Keratinocyte (primary cell): ENCODE measurements at places on chromosomes 1 and 21. TPM values are rescaled to one million over a fixed set of nuclear protein-coding genes. Genes with fewer than 3 reads are reported as not detected.

DNA sequence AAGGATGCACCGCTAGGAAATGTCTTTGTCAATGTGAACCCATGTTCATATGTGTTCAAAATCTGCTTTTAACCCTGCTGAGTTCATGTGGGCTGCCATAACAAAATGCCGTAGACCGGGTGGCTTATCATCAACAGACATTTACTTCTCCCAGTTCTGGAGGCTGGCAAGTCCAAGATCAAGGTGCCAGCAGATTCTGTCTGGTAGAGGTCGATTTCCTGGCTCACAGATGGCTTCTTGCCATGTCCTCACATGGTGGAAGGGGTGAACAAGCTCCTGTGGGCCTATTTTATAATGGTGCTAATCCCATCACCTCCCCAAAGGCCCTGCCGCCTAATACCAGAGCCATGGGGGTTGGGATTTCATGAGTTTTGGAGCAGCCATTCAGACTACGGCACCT is 4.6 kb upstream of the CDCP2 start:
- peaks cover 16% of the 10 kb centered on the region for H3K4me1 ChIP-seq
- H3K36me3 ChIP-seq, result no peaks in the 10 kb centered on the region
- no peak overlapping the region for H3K4me3 ChIP-seq
- no peak for DNase-seq
- no peak overlapping the region for H3K27ac ChIP-seq
- peaks cover 6% of the 10 kb centered on the region for H3K27me3 ChIP-seq

DNA sequence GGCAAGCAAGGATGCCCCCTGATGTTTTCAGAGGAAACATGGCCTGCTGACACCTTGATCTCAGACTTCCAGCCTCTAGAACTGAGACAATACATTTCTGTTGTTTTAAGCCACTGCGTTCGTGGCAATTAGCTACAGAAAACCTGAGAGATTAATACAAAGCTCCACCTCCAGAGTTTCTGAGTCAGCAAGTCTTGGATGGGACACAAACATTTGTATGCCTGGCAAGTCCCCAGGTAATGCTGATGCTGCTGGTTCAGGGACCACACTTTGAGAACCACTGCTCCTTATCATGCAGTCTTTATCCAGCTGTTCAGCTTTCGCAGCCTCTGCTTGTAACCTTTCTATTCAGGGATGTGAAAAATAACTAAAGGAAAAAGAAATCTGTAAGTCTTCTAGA is 565.7 kb upstream of the PLXNA2 start:
- H3K27me3 ChIP-seq, result no peaks in the 10 kb centered on the region
- no peak for DNase-seq
- no peaks in the 10 kb centered on the region for H3K36me3 ChIP-seq

DNA sequence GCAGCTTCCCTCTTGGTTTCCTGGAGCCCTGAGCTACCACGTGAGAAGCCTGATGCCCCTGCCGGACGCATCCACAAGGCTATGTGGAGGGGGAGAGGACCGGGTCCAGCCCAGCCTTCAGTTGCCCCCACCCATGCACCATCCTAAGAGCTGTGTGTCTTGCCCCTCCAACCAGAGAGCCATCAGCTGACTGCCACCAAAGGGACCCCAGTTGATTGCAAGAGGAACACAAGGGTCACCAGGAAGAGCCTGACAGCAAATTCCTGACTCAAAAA is 81.5 kb downstream of the GLIS1 start:
- no peak overlapping the region for H3K27ac ChIP-seq
- peaks cover 13% of the 10 kb centered on the region for H3K27me3 ChIP-seq
- H3K4me3 ChIP-seq, result no peak overlapping the region
- no peaks in the 10 kb centered on the region for H3K36me3 ChIP-seq
- H3K4me1 ChIP-seq, result no peaks in the 10 kb centered on the region

DNA sequence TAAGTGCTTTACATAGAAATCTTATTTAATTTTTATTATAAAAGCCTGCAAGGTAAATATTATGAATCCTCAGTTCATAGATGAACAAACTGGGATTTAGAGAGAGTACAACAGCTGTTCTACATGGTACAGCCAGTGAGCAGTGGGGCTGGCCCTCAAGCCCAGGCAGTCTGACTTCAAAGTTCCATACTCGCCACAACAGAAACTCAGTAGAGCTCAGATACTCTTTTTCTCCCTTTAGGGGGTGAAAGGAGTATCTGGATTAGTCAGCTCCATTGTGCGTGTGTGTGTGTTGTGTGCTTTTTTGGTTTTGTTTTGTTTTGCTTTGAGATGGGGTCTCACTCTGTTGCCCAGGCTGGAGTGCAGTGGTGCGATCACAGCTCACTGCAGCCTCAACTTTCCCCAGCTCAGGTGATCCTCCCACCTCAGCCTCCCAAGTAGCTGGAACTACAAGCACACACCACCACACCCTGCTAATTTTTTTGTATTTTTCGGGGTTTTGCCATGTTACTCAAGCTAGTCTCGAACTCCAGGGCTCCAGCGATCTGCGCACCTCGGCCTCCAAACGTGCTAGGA is 378.5 kb downstream of the SMYD3 start:
- H3K4me3 ChIP-seq, result no peak overlapping the region
- H3K27me3 ChIP-seq, result no peaks in the 10 kb centered on the region
- no peak for DNase-seq
- H3K4me1 ChIP-seq, result no peaks in the 10 kb centered on the region

- no peak overlapping the region for H3K4me3 ChIP-seq
- H3K4me1 ChIP-seq, result peaks cover 15% of the 10 kb centered on the region
- no peaks in the 10 kb centered on the region for H3K36me3 ChIP-seq
- H3K27ac ChIP-seq, result no peak overlapping the region
- DNase-seq, result no peak
Observed at GRCh38 chr1:94027721-94028515, 93.0 kb downstream of the ABCA4 start.

- DNase-seq, result no peak
- H3K27me3 ChIP-seq, result no peaks in the 10 kb centered on the region
- peak overlapping the region; percentile 88 for H3K27ac ChIP-seq
- no peaks in the 10 kb centered on the region for H3K36me3 ChIP-seq
- peak overlapping the region; percentile 93 for H3K4me3 ChIP-seq
Observed at GRCh38 chr1:72283307-72284083, 1.2 kb upstream of the NEGR1 start.

- H3K36me3 ChIP-seq, result no peaks in the 10 kb centered on the region
- H3K4me3 ChIP-seq, result peak overlapping the region; percentile 81
- no peak for DNase-seq
- H3K27me3 ChIP-seq, result no peaks in the 10 kb centered on the region
- peaks cover 12% of the 10 kb centered on the region for H3K4me1 ChIP-seq
Observed at GRCh38 chr1:45490121-45490625, 790 bp downstream of the TESK2 start.

DNA sequence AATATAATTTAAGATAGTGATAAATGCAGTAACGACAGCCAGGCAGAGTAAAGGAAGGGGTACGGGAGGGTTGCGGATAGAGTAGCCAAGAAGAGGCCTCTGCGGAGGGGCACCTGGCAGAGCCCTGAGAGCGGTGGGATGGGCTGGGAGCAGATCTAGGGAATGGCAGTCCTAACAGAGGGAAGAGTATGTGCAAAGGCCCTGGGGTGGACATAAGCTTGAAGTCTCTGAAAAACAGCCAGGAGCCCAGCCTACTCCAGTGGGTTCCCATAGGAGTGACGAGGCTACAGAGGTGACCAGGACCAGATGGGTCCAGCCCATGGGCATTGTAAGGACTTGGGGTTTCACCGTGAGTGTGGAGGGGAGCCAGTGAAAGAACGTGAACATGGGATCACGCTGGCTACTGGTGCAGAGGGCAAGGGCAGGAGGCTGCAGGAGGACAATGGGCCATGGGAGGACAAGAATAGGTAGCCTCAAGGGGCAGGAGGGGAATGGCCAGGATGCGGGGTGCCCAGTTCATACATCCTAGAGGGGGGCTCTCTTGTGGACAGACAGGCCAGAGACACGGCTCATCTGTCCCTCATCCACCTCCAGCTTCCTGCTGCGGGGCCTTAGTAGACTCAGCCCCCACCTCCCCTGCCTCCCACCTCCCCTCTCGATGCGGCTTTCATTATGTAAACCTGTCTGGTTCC is 185.7 kb upstream of the VAMP3 start:
- H3K4me1 ChIP-seq, result no peaks in the 10 kb centered on the region
- H3K4me3 ChIP-seq, result no peak overlapping the region
- DNase-seq, result no peak
- H3K27me3 ChIP-seq, result no peaks in the 10 kb centered on the region

DNA sequence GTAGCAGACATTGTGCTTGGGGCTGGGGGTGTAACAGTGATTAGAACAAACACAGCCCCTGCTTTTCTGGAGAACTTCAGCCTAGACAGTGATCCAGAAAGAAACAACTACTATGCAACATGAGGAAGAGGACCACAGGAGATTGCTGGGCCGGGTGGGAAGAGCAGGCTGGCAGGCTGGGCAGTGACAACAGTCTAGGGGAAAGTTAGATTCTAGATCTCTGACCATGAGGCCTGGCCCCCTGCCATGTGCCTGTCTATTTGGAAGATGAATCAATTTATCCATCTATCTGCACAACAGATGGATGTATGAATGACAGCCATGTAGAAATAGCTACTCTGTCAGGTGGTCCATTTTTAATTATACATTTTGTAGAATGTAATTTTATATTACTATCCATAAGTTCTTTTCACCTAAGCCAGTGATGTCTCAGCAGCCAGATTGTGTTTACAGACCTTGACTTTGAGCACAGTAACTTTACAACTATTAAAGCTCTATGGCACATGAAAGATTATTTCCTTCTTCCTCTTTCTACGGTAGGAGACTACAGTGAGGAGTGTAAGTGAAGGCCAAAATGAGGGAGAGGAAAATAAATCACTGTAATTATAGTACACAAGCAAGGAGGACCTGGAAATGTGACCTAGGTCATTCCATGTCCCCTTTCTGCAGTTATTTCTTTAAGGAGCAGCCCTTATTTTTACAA is 15.5 kb downstream of the CLIC6 start:
- DNase-seq, result no peak
- no peak overlapping the region for H3K27ac ChIP-seq
- H3K4me1 ChIP-seq, result no peaks in the 10 kb centered on the region
- no peak overlapping the region for H3K4me3 ChIP-seq

DNA sequence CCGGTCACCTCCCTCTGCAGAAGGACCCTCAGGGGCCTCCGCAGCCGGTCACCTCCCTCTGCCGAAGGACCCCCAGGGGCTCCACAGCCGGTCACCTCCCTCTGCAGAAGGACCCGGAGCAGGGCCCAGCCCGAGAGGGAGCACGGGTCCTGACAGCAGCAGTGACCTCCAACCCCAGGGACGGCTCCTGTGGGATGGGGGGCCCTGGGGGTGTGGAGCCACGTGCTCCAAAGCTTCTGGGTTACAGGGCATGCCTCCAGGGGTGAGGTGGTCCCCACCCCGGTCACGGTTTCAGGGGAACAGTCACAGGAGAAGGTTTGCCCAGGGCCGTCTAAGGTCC is 40.3 kb downstream of the SLC19A1 start:
- no peaks in the 10 kb centered on the region for H3K4me1 ChIP-seq
- H3K4me3 ChIP-seq, result no peak overlapping the region
- peaks cover 9% of the 10 kb centered on the region for H3K36me3 ChIP-seq

GRCh38 chr1:237791592-237791991 is 99.1 kb downstream of the ZP4 start:
- H3K36me3 ChIP-seq, result no peaks in the 10 kb centered on the region
- DNase-seq, result no peak
- no peaks in the 10 kb centered on the region for H3K4me1 ChIP-seq
- no peak overlapping the region for H3K4me3 ChIP-seq
- H3K27ac ChIP-seq, result no peak overlapping the region
- no peaks in the 10 kb centered on the region for H3K27me3 ChIP-seq

DNA sequence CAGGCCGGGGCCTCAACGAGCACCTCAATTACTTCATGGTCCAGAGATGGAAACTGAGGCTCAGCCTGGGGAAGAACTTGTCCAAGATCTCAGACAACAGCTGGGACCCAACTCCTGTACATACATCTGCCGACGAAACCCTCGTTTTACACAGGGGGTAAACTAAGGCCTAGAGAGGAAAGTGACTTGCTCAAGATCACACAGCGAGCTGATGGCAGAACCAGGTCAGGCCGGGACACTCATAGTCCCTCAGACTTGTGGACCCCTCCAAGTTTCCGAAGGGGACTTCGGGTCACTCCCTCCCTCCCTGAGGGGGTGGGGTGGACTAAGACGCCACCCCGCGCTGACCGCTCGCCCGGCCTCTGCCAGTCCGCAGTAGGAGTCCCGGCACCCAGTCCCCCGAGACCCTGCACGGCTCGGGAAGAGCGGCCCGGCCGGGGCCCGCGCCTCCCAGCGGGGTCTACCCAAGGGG is 430 bp downstream of the WASF2 start:
- H3K4me3 ChIP-seq, result peak overlapping the region; percentile 88
- no peaks in the 10 kb centered on the region for H3K36me3 ChIP-seq
- peaks cover 13% of the 10 kb centered on the region for H3K4me1 ChIP-seq
- H3K27me3 ChIP-seq, result no peaks in the 10 kb centered on the region
- no peak for DNase-seq
- H3K27ac ChIP-seq, result peak overlapping the region; percentile 100

GRCh38 chr21:42257091-42257765 is 38.3 kb downstream of the ABCG1 start:
- H3K27me3 ChIP-seq, result peaks cover 20% of the 10 kb centered on the region
- no peak for DNase-seq
- H3K36me3 ChIP-seq, result no peaks in the 10 kb centered on the region
- no peak overlapping the region for H3K27ac ChIP-seq
- H3K4me3 ChIP-seq, result no peak overlapping the region
- no peaks in the 10 kb centered on the region for H3K4me1 ChIP-seq

GRCh38 chr1:27218736-27219135 is 15.7 kb upstream of the WDTC1 start:
- H3K36me3 ChIP-seq, result no peaks in the 10 kb centered on the region
- no peaks in the 10 kb centered on the region for H3K27me3 ChIP-seq
- no peaks in the 10 kb centered on the region for H3K4me1 ChIP-seq
- H3K4me3 ChIP-seq, result no peak overlapping the region

- no peaks in the 10 kb centered on the region for H3K36me3 ChIP-seq
- no peak overlapping the region for H3K27ac ChIP-seq
- peaks cover 65% of the 10 kb centered on the region for H3K27me3 ChIP-seq
- no peak overlapping the region for H3K4me3 ChIP-seq
Observed at GRCh38 chr1:166972193-166972592, 3.1 kb downstream of the ILDR2 start.

DNA sequence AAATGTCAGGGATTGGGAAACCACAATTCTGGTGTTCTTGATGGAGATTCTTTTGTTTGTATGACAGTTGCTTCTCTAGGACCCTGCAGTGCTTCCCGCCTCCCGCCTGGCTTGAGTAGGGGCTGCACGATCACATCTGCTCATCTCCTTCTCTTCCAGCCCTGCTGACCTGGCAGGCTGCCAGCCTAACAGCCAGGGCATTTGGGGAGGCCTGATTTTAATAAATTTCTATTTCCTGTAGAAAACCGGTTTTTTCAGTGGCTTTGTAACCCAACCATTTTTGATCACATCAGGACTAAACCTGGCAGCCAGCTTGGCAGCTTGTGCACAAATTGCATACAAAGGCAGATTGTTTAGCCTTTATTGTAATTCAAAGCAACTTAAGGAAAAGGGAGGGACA is 78.9 kb downstream of the UBE2U start:
- H3K27me3 ChIP-seq, result no peaks in the 10 kb centered on the region
- H3K4me3 ChIP-seq, result no peak overlapping the region
- no peaks in the 10 kb centered on the region for H3K36me3 ChIP-seq
- H3K27ac ChIP-seq, result no peak overlapping the region

GRCh38 chr1:153057375-153057774 is at the start of gene SPRR2A:
Gene SPRR2A, minus strand, starts transcription at chr1:153057512. Its CDS starts 777 bp downstream, at chr1:153056735.
- no peaks in the 10 kb centered on the region for H3K27me3 ChIP-seq
- H3K27ac ChIP-seq, result no peak within 1 kb of the TSS
- DNase-seq, result no peak
- no peaks in the 10 kb centered on the region for H3K36me3 ChIP-seq

Gene RGS1
- polyA plus RNA-seq, result 0.05 to 0.19 TPM in 2 of 3 replicates, not detected in the other

Gene CD1D
- polyA plus RNA-seq, result 2.5 to 3.0 TPM (median 2.8 TPM) in 3 replicates

Gene LCE3D
- polyA plus RNA-seq, result 1.2 to 9.1 TPM (median 4.4 TPM) in 3 replicates

Gene OPRD1
- polyA plus RNA-seq, result not detected in 3 replicates

Gene SMYD3
- 23.0 to 31.0 TPM (median 29.3 TPM) in 3 replicates for polyA plus RNA-seq

Gene LCE2C
- polyA plus RNA-seq, result 0.41 to 0.48 TPM in 2 of 3 replicates, not detected in the other

Gene ADAMTSL4
- 7.0 to 22.8 TPM (median 7.0 TPM) in 3 replicates for polyA plus RNA-seq

Gene GUCA2B
- not detected in 3 replicates for polyA plus RNA-seq

Gene TSPEAR
- 0.07 to 0.12 TPM in 2 of 3 replicates, not detected in the other for polyA plus RNA-seq

Gene B3GALT2
- not detected in 3 replicates for polyA plus RNA-seq

Gene SLC16A1
- polyA plus RNA-seq, result 221 to 269 TPM (median 242 TPM) in 3 replicates

Gene TNFAIP8L2
- polyA plus RNA-seq, result not detected in 3 replicates
